Stimulated activated CD4-positive, alpha-beta T cell treated with anti-CD3 and anti-CD28 coated beads, Interleukin-2, amount 100 ng/mL, for 48 hours (primary cell): ENCODE measurements at places on chromosomes 13 and 19.

- no peak for DNase-seq
Measured at GRCh38 chr19:49684251-49684982, 5.0 kb upstream of the ADM5 start.

DNA sequence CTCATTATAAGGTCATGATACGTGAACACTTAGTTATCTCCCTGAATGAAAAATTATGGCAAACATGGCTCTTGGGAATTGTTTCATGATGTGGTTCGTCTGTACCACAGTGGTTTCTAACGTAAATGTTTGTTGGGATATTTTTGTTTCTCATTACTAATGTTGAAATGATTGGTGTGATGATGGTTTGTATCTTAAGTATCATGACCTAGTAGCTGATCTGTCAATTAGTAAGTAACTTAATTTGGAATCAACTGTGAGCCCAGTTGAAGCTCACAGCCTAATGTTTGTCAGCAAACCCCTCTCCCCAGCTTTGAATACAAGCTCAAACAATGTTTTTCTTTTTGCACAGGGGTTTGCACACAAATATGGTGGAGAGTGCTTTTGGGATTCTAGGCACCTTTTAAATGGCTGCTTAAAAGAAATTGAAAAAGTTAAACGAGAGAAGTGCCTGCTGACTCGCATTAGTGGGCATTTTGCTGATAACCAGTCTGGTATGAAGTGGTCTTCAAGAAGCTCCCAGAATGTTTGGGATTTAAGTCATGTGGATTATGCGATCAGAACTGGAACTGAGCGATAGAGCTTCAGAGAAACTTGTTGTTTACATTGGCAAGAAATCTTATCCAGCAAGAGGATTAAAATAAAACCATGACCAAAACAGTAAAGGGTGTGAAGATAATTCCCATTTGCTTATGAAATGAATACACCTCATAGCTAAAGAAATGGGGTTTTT is 68.2 kb downstream of the LMO7 start:
- DNase-seq, result no peak

DNA sequence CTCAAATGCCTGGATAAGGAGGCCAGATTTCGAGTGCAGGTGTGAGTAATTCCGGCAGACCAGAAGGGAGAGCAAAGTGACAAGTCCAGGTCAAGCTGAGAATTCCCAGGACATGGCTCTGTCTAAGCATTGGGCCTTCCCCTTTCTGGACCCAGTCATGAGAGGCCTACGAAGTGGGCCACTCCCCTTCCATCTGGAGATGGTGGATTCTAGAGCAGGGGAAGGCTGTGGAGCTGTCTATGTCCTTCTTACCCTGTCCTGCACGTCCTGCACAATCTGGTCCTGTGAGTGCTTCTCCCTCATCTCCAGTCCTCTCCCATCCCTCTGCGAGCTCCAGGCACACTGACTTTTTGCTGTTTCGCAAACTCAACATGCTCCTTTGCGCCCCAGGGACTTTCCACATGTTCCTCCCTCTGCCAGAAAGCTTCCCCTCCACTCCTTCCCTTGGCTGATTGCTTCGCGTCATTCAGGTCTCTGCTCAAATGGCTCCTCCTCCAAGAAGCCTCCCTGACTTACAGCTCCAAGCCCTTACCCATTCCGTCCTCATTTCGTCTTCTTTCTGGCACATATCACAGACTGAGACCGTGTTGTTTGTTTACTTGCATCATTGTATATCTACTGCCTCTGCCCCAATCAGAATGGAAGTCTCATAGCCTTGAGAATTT is 193.2 kb downstream of the URI1 start:
- DNase-seq, result no peak

GRCh38 chr13:31322702-31323405 is 123.1 kb downstream of the B3GLCT start:
- no peak for DNase-seq

- no peak for DNase-seq
Measured at GRCh38 chr19:2507109-2507508, 31.2 kb downstream of the GADD45B start.

DNA sequence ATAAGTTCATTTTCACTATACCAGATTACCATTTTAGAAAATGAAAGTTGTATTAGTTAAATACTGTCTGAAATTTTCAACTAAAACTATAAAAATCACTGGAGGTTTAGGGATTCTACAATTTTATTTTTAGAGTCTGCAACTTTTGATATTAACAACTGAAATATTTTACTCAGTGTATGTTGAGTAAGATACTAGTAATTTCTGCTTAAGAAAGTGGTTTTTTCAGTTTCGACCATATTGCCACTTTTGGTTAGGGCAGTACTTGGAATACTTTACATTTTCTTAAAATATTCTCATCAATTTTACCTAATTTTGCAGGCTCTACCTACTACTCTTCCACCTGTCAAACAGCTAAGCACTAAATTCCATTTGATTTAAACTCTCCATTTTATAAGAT is 59.6 kb downstream of the KCNRG start:
- DNase-seq, result no peak

- DNase-seq, result peak; percentile 35
Measured at GRCh38 chr13:40389081-40389641, 277.3 kb downstream of the FOXO1 start.

- DNase-seq, result peak; percentile 3
Measured at GRCh38 chr19:46271481-46272197, 25.2 kb upstream of the HIF3A start.

GRCh38 chr13:43127103-43127798 is 103.9 kb downstream of the DNAJC15 start:
- DNase-seq, result no peak

DNA sequence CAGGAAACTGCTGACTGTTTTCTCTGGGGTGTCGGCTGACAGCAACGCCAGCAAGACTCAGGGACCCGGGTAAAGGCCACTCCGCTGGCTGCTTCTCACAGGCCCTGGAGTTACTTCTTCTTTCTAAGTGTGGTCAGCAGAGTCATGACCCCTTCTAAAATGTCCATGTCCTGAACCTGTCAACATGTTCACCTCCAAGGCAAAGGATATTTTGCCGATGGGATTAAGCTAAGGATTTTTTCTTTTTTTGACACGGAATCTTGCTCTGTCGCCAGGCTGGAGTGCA is 7.9 kb downstream of the PEX11G start:
- no peak for DNase-seq

DNA sequence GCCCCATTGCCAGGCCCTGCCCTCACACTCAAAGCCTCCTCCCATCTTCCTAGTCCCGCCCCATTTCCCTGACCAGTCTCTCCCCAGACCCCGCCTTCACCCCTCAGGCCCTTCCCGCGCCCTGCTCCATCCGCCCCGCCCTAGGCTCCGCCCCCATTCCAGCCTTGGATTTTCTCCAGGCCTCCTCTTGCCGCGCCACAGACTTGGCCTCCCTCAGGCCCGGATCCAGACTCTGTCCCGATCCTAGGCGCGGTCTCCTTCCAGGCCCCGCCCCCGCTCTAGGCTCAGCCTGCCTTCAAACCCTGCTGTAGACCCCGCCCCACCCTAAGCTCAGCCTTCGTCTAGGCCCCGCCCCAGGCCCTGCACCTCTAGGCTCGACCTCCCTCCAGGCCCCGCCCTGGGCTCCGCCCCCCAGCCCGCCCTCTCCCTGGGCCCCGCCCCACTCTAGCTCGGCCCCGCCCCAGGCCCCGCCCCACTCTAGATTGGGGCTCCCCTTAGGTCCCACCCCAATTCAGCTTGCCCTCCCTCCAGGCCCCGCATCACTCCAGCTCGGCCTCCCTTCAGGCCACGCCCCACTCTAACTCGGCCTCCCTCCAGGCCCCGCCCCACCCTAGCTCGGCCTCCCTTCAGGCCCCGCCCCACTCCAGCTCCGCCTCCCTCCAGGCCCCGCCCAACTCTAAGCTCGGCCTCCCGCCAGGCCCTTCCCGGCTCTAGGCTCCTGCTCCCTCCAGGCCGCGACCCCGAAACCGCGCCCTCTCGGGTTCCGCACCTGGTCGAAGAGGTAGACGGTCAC is 18.5 kb downstream of the LMTK3 start:
- DNase-seq, result peak; percentile 72

- DNase-seq, result no peak
Measured at GRCh38 chr19:48685583-48685982, 10.2 kb upstream of the FUT2 start.

- no peak for DNase-seq
Measured at GRCh38 chr13:73367886-73368285, 309.1 kb downstream of the KLF5 start.

DNA sequence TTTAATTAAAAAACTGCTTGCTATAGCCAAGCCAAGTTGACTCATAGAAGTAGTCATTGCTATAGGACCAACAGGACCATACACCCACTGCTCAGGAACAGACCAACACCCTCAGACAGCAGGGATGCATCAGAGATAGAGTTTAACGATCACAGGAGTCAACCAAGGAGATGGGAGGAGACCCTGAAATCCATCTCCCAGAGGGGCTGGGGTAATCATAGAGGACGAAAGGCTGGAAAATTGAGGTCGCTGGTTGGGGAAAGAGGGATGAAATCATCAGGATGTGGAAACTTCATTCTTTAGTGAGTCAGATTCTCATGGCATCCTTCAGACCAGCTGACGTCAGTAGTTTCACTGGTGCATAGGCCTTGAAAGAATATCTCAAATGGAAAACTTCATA is 160.4 kb upstream of the GPC6 start:
- DNase-seq, result no peak

DNA sequence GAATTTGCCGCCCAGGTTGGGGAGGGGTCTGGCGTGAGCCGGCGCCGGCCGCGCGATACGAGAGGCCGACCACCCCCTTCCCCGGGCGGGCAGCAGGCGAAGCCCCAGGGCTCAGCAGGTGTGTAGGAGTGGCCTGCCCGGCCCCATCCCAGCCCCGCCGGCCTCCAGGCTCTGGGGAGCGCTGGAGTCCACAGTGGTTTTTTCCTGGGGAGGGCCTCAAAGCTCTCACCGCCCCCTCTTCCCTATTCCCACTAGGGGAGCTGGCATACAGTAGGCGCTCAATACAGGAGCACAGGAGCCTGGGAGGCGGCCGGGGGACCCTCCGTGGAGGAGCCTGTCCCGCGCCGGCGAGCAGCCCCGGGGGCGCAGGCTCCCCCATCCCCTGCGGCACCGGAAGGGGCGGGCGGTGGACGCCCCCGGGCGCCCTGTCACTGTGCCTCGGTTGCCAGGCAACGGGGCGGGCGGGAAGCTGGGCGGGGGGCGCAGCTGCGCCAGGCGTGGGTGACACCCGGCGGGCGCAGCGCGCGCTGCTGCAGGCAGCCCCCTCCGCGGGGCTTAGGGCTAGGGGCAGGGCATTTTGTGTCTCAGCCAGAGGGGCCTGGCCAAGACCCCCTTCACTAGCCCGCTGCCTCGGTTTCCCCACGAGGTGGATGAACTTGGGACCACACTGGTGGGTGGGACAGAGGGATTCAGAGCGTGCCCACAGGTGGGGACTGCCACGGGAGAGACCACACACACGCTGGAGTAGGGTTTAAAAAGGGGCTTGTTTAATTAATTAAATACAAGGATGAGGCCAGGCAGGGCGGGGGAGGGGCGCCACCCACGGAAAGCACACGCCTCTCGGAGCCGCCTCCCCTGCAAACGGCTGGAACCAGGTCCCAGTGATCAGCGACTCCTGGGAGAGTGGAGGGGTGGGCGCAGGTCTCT is 3.6 kb upstream of the REXO1 start:
- no peak for DNase-seq

- no peak for DNase-seq
Measured at GRCh38 chr13:111253365-111253872, 67.0 kb upstream of the TEX29 start.

- DNase-seq, result peak; percentile 70
Measured at GRCh38 chr19:3360421-3361383, 5.7 kb upstream of the NFIC start.

DNA sequence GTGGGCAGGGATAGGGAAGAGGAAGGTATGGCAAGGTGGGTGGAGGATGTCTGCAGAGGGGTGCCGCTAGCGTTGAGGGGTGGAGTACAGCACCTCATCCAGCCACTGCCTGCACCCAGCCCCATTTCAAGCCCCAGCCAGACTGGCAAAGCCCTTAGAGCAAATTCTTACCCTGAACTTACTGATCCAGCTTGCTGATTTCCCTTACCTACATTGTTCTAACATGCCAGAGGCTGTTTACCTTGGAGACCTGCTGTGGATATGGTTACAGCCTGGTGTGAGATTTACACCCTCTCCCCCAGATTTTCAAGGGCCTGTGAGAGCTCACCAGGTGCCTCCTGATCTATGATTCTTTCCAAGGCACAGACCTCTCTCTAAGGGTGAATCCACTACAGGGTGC is 86.0 kb downstream of the ZNF726 start:
- no peak for DNase-seq

DNA sequence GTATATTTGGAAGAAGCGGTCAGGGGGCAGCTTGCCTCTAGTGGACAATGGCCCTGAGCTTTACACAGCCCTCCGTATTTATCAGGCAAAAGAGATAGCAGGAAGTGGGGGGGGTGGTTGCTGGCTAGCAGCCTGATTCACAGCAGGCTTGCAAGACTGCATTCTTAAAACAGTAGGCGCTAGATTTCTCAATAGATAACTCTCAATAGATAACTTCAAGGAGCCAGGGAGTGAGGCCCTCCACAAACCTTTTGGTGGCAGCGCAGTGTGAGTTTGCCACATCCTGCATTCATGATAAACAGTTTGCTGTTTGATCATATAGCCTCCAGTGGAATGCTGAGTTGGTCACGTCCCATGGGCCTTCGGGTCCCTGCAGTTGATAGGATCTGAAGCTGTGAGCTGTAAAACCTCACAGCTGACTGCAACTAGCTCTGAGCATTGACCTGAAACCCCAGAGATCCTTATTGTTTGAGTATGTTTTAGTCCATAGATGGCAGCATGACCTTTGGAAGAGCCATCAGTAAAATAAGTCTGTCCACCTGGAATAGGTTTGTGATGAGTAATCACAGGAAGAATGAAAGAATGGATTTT is 12.2 kb downstream of the FPR3 start:
- no peak for DNase-seq

DNA sequence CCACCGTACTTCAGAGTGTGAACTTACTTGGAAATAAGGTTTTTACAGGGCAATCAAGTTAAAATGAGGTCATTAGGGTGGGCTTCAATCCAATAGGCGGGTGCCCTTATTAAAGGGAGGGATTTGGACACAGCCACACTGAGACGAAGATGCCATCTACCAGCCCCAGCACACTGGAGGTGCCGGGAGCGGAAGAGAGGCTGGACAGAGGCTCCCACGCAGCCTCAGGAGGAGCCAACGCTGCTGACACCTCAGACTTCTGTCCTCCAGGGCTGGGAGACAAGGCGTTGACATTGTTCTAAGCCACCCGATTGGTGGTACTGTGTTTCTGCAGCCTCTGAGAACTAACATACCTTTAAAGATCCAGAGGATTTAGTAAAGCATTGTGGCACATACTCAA is 12.6 kb upstream of the RAB20 start:
- no peak for DNase-seq

DNA sequence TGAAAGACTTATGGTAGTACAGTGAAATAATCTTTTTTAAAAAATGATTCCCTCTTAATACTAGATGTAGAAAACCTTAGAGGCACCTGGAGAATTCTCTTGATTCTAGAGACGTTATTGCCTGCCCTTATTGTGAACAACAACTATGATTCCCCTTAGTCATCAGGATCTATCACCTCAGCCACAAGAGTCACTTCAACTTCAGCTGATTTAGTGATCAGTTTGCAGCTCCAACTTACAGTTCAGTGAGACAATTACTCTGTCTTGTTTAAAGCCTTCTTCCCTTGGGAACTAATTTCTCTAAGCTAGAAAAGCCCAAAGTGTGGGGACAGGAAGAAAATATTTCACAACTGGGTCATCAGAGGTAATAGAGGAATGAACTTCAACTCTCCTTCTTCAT is 254.3 kb upstream of the SLITRK1 start:
- no peak for DNase-seq
